Lung (tissue), 17 donors: ENCODE measurements at places on chromosomes 11 and 22.

GRCh38 chr11:3101921-3102640, 44.9 kb upstream of the CARS1 start:
- no peak for DNase-seq

- no peak for DNase-seq
Observed at GRCh38 chr22:45129703-45130524, 33.8 kb upstream of the NUP50 start.

GRCh38 chr22:29306175-29306834, at the start of gene GAS2L1:
GAS2L1 (plus strand) TSS chr22:29306650; CDS start chr22:29308106, 1,456 bp downstream.
- peak; percentile 92 for DNase-seq

- DNase-seq: no peak
Observed at GRCh38 chr22:43921370-43921769, 2.2 kb upstream of the PNPLA3 start.

DNA sequence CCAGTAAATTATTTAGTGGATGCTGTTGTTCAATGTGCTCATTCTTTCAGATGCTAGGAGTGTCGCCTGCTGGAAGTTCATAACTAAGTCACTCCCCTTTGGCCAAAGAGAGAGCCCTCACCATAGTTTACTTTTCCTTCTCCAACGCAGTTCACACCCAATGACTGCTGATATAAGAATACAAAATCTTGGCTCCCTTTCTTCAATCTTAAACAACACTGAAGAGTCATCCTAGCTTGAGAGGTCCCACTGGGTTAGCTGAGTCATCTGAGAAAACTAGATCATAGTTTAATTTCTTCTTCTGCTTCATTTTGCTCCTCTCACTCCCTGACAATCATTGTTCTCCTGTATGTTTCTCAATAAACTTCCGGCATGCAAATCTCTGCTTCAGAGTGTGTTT, 5.4 kb upstream of the OR52L1 start:
- no peak for DNase-seq

- DNase-seq: no peak
Observed at GRCh38 chr22:40661671-40662070, 17.6 kb upstream of the MCHR1 start.

GRCh38 chr11:98572941-98573340, 447.8 kb upstream of the CNTN5 start:
- DNase-seq: no peak

DNA sequence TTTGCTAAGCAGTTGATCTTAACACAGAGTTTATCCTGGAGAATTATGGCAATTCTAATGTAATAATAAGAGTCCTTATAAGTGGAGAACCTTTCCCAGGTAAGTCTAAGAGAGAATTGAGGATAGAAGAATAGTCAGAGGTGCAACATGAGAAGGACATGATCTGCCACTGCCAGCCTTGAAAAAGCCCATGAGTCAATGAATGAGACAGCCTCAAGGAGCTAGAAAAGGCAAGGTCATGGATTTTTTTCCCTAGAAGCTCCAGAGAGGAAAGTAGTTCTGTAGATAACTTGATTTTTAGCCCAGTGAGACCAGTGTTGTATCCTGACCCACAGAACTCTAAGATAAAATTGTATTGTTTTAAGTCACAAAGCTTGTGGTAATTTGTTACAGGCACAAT, 16.9 kb downstream of the MS4A6A start:
- no peak for DNase-seq

- DNase-seq: no peak
Observed at GRCh38 chr11:113578715-113579250, 103.6 kb upstream of the DRD2 start.
